Sigmoid colon (tissue), 7 donors: ENCODE measurements at places on chromosomes 16 and 17. TPM values are rescaled to one million over a fixed set of nuclear protein-coding genes. Genes with fewer than 3 reads are reported as not detected.

Gene PLCG2
- polyA plus RNA-seq: 24.8 TPM

Gene AOC2
- not detected for polyA plus RNA-seq

Gene RUNDC3A
- 0.46 TPM for polyA plus RNA-seq

Gene FOXO3B
- not detected for polyA plus RNA-seq

Gene GNGT2
- polyA plus RNA-seq: 7.4 TPM

Gene ZPBP2
- 0.03 TPM for polyA plus RNA-seq

Gene SPATA22
- polyA plus RNA-seq: not detected

Gene SPIRE2
- polyA plus RNA-seq: 43.9 TPM

Gene HSPB9
- polyA plus RNA-seq: not detected

Gene KRT34
- not detected for polyA plus RNA-seq

Gene NACA2
- polyA plus RNA-seq: not detected

Gene CCL17
- polyA plus RNA-seq: not detected

Gene CENPN
- 10.4 TPM for polyA plus RNA-seq

Gene EME1
- polyA plus RNA-seq: 3.5 TPM

Gene SLC22A31
- 0.87 TPM for polyA plus RNA-seq

Gene CEMP1
- polyA plus RNA-seq: not detected

Gene KLHL10
- polyA plus RNA-seq: not detected

Gene PPM1E
- polyA plus RNA-seq: not detected

Gene CYGB
- polyA plus RNA-seq: 10.1 TPM

Gene IRX5
- not detected for polyA plus RNA-seq

Gene CD300LG
- not detected for polyA plus RNA-seq

Gene OSGIN1
- polyA plus RNA-seq: 8.1 TPM

Gene ITGAD
- not detected for polyA plus RNA-seq

Gene OR2C1
- not detected for polyA plus RNA-seq

Gene TSPOAP1
- 7.2 TPM for polyA plus RNA-seq

Gene FOXL1
- polyA plus RNA-seq: 0.80 TPM

Gene ERAL1
- 27.0 TPM for polyA plus RNA-seq

Gene PRR15L
- 211 TPM for polyA plus RNA-seq

Gene RANGRF
- 24.6 TPM for polyA plus RNA-seq

Gene HNF1B
- 11.8 TPM for polyA plus RNA-seq

Gene PYDC1
- not detected for polyA plus RNA-seq

Gene RGS11
- 0.23 TPM for polyA plus RNA-seq

Gene TEX14
- polyA plus RNA-seq: not detected

Gene CDRT15
- polyA plus RNA-seq: not detected

Gene KRTAP9-8
- polyA plus RNA-seq: not detected

Gene ARHGDIG
- polyA plus RNA-seq: 1.6 TPM

Gene CCL4
- polyA plus RNA-seq: 2.4 TPM

Gene FKBP10
- polyA plus RNA-seq: 9.0 TPM

Gene ATP1B2
- 0.60 TPM for polyA plus RNA-seq
